ENCODE measurements at places on chromosomes 6 and 20.

DNA sequence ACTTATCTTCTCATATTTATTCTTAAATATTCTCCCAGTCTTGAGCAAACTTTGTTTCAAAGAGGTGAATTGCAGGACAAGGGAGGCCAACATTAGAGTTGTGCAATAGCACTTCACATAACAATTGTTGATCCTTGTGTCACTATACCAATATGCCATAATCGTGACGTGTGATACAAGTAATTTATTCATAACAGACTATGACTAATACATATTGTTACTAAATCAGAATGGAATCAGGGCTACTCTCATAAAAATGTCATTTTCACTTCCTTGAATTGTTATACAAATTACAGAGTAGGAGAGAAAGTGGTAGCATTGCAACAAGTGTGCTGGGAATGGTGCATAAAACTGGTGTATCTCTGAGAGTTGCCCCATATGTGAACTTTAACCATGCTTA, 37.2 kb upstream of the PLCB1 start:
- DNase-seq = peak; percentile 37

DNA sequence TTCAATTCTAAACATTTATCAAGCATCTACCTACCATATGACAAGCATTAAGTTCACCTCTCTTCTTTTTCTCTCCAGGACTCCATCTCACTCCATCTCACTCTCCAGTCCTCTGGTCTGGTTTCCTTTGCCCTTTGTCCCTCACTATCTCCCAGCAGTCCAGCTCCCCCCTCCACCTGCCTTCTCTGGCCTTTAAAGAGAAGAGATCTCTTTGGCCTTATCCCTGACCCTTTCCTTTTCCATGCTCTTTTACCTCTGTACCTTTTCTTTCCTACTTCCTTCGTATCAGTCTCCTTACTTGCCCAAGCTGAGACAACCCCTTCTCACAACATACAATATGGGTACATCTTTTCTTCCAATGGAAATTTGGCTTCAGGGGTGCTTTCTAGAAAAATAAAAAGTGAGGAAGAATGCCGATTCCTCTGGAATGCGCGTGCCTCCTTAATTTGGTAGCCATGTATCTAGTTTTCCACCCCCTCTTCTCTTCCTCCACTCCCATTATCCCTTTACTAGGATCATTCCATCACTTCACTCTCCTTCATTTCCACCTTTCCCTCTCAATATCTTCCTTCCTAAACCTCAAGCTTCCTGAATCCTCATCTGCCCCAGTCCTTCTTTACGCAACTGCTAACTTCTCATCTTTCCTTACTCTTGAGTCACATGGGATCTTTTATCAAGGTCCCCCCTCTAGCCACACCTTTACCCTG, 745 bp upstream of the AGPAT1 start:
- DNase-seq = no peak

GRCh38 chr6:34082864-34083626, 62.8 kb downstream of the GRM4 start:
- no peak for DNase-seq

DNA sequence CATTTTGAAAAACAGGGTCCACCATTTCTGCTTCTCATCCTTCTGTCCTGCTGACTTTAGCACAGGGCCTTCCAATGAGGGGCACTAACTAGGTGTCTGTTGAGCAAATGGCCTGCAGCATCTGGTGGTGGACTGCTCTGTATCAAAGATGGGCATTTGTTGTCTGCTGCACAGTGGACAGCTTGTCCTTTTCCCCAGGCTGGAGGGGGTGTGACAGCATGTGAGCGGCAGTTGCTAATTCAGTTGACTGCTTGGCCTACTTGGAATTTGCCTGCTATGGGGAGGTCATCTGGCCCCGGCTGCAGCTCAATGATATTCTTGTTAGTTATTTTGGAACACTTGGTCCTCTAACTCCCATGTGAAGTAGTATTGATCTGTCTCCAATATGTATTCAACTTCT, 93.7 kb downstream of the SH3BGRL2 start:
- DNase-seq = no peak

DNA sequence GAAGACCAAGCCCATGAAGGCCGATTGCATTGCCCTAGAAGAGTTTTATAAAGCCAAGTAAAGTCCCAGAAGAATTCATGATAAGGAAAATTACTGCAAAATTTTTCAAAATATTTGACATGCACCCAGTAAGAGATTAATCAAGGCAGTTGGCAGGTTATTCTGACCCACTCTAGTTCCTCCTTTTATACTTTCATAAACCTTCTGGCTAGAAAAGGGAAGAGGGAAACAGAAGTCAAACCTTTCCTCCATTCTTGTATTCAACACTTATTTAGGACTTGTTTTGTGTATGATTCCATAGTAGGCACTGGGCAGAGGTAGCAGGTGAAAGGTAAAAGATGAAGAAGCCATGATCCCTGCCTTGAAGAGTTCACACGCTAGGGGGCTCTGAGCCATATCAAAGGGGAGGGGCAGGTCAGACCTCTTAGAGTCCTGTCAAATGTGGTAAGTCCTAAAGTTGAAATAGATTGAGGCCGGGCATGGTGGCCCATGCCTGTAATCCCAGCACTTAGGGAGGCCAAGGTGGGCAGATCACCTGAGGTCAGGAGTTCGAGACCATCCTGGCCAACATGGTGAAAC, 85.4 kb downstream of the NDUFAF5 start:
- no peak for DNase-seq

Data from GM04503 (cell line).